ENCODE measurements at places on chromosomes 3 and 15.

- no peak for DNase-seq
These were observed 27.2 kb downstream of the USP3 start for GRCh38 chr15:63531586-63531985.

- DNase-seq = no peak
These were observed 144.9 kb downstream of the MEGF11 start for GRCh38 chr15:66108483-66109265.

GRCh38 chr3:45084361-45084760 is 58.3 kb downstream of the CLEC3B start:
- DNase-seq = no peak

DNA sequence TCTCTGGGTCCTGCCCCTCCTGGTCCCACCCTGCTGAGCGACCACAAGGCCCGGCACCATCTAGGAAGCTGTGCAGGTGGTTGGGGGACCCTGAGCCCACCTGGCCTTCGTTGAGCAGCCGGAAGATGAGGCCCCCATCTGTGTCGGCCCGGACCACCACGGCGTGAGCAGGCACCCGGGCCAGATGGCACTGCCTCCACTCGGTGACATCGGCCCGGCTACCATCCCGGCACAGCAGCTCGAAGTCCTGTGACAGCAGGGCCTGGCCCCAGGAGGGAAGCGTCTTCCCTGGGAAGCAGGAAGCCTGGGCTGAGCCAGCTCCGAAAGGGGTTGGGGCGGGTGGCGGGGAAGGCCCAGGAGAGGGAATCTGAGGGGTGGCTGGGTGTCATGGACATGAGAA is 12.6 kb downstream of the MELTF start:
- DNase-seq = no peak

DNA sequence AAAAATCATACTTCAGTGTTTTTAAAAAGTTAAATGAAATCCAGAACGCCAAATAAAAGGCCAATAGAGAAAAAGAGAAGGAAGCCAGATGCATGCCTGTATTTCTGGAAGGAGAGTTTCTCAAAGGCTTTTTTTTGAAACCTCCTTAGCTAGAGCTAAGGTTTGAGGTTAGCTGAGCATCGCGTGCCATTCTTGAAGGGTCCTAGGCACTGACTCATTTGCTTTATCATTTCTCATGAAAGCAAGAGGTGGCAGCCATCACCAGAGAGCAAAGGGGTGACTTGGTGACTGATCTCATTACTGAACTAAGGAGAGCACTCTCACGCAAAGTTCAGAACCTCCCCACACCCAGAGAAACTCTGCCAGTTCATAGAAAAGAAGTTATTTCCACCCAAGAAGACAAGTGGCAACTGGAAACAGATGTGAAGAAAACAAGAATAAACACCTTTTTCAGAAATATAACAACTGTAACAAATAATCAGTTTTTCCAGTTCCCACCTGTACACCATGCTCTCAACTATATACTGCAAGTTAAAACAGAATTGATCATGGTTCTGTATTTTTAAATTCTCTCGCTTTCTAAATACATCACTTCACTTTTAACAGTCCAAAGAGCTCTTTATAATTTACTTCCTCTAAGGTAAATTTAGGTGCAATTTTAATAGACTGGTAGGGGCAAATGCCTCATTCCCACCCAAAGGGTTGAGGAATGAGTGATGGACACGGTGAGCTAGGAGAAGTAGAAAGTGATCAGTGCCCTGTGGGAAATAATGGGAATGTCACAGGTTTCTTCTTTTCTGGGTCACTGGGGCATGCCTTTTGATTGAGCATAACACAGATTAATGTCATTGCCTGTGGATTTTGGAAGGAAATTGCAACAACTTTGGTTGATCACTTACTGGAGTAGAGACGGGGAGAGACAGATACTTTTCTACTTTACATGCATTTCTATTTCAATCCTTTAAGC is 24.7 kb downstream of the GPR15 start:
- DNase-seq = peak; percentile 50

GRCh38 chr3:42096796-42097565 is 5.8 kb downstream of the TRAK1 start:
- no peak for DNase-seq

DNA sequence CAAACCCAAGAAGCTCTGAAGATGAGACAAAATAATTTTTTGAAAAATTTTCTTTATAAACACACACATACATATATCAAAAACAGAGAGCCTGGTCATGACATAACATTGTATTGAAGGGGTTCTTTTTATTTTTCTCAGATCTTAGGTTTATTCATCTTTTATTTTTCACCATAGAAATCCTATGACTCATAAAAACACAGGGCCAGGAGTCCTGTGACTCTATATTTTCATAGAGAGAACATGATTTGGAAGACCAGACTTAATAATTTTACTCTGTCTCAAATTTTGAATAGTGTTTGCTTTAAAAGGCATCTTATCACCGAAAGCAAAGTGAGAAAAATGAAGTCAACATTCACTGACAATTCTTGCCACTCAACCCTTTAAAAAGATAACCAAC is 57.7 kb downstream of the SUCNR1 start:
- DNase-seq = no peak

GRCh38 chr3:44555723-44556122 is 730 bp downstream of the ZKSCAN7 start:
- no peak for DNase-seq

DNA sequence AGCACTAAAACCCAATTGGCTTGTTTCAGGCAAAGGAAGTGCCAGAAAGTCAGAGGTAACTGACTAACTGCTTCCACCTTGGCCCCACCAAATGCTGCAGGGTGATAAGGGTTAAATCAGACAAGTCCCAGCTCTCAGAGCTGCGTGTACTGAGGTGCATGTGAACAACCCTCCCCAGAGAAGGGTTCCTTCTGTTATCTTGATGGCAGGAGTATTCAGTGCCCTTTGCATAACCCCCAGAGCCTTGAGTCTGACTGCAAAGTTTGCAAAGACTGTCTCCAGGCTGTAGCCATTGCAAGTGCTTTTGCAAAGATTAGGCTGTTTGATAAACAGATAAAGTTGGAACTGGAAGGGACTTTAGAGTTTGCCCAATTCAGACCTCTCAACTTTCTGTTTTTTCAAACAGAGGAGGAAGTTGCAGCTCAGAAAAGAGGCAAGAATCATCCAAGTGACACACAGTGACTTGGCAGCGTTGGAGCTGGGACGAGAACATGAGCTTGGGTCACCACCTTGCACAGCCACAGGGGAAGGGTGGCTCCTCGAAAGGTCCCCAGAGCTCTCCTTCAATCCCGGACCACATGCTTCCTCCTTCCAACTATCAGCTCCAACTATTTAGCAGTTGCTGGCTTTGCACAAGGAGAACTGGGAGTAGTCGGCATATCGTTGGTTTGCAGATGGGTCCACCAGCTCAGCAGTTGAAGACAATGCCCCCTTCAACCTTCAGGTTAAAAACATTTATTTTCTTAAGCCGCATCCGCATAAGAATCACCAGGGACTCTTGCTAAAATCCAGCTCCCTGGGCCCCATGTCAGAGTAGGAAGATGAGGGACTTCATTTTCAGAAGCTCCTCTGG is 224.8 kb upstream of the HES1 start:
- DNase-seq = no peak

DNA sequence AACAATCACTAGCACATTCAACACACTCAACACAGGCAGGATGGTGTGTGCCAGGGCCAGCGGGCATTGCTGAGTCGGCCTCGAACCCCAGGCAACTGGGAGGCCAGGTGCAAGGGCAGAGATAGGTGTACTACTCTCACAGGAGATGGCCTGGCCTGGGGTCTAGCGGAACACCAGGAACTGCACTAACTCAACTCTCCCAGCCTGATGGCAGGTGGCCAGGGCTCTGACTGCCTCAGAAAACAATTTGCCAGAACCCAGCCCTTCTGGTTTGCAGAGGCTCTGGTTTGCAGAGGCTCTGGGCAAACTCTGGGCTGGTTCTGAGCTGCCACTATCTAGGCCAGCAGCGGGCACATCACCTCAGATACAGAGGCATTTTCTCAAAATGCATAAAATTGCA is 229.2 kb upstream of the CHRNA7 start:
- no peak for DNase-seq

DNA sequence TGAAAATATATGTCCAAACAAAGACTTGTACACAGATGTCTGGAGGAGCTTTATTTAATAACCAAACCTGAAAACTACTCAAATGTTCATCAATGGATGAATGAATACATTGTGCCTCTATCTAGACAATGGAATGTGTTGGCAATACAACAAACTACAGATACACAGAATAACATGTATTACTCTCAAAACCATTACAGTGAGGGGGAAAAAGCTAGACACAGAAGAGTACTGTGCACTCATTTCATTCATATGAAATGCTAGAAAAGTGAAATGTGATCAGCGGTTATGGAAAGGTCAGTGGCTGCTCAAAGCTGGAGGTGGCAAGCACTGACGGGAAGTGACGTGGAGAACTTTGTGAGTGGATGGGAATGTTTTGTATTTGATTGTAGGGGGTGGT is 13.2 kb downstream of the STOML1 start:
- no peak for DNase-seq

GRCh38 chr15:48300038-48300437 is 31.2 kb upstream of the DUT start:
- DNase-seq = no peak

GRCh38 chr15:91904942-91905341 is 51.4 kb downstream of the SLCO3A1 start:
- no peak for DNase-seq

- DNase-seq = no peak
These were observed 508.5 kb downstream of the GABRG3 start for GRCh38 chr15:27479296-27480140.

GRCh38 chr3:129399145-129399894 is 29.1 kb downstream of the EFCAB12 start:
- peak; percentile 62 for DNase-seq

DNA sequence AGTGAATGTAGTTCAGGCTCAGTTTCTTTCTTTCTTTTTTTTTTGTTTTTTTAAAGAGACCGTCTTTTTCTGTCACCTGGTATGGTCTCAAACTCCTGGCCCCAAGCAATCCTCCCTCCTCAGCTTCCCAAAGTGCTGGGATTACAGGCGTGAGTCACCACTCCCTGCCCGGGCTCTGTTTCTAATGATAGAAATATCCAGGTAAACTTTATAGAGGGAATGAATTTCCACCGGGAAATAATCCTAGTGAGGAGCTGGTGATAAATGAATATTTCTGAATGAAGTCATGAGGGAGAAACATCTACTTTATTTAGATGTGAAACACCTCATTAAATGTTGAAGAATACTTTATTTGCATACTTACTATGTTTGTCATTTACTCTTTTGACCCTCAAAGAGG is 7.2 kb downstream of the RNF13 start:
- no peak for DNase-seq

GRCh38 chr3:182490596-182491491 is 302.5 kb upstream of the ATP11B start:
- no peak for DNase-seq

DNA sequence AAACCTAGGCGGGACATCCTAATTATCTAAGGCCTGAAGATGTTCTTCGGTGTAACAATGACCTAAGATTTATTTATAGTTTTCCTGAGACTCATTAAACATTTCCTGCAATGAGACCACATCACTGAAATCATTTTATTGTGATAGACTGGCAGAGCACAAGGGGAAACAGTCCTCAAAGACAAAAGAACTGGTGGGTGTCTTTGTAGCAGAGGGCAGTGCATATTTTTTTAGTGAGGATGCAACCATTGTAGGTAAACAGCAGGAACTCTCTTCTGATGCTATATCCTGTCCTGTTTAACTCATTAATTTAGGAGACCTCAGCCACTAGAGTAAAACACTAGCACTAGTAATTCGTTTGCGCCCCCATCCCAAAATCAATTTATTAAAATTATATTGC is 100.0 kb downstream of the MAGI1 start:
- no peak for DNase-seq

GRCh38 chr3:143972505-143973258 is 1.1 kb downstream of the DIPK2A start:
- peak; percentile 78 for DNase-seq

DNA sequence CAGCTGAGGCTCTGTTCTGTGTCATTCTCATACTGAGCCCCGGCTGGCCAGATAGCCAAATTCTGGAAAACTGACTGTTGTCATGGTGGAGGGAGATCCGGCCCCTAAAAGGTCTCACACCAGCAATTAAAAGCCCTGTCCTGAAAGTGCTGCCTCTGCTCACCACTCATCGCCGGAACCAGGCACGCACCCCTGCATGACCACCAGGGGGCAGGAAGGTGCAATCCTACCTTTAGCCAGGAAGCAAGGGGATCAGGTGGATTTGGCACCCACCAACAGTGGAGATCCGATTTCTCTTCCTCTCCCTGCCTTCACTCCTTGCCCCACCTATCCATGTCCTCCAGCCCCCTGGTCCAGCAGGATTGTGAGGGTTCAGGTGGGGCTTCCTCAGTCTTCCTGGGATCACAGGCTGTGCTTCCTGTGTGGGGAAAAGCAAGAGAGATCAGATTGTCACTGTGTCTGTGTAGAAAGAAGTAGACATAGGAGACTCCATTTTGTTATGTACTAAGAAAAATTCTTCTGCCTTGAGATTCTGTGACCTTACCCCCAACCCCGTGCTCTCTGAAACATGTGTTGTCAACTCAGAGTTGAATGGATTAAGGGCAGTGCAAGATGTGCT is 16.1 kb upstream of the CACNA2D2 start:
- DNase-seq = peak; percentile 79

DNA sequence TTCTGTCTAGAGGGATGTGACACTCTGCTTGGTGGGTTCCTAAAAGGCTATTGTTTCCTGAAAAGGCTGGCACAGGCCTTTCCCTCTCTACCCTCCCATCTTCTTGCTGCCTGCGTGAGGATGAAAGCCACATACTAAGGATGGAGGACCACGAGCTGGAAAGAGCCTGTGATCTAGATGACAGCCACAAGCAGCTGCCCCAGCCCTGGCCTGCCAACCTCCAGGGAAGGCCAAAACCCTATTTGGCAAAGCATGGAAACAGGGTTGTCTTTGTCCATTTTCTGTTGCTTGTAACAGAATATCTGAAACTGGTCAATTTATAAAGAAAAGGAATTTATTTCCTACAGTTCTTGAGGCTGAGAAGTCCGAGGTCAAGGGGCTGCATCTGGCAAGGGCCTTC is 144.5 kb downstream of the FBLN2 start:
- DNase-seq = no peak

DNA sequence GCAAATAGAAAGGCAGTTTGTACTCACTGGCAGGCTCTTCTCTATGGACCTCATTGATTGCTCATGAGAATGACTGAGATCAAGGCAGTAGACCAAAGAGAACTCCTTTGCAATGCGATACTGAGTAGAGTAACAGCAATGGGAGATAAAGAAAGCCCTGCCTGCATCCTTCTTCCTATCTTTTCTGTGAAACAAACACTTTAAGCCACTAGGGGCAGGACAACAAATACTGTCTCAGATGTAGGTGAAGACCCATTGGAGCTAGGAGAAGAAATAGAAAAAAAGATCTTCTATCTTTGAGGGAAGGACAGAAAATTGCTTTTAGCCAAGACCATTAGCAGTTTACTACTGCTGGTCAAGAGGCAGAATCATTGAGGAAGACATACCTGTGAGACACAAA is 117.6 kb upstream of the IGSF10 start:
- no peak for DNase-seq

GRCh38 chr15:53389271-53390037 is 370.0 kb downstream of the WDR72 start:
- no peak for DNase-seq

GRCh38 chr3:20185331-20185678 is 701 bp downstream of the SGO1 start:
- peak; percentile 47 for DNase-seq

Measured in activated naive CD8-positive, alpha-beta T cell treated with anti-CD3 and anti-CD28 coated beads, Interleukin-2, amount 10 ng/mL, durations not matched to agents 7 days and 5 days (primary cell).